ENCODE measurements at places on chromosomes 6 and 20.

GRCh38 chr20:52143277-52143676, 48.3 kb downstream of the ZFP64 start:
- no peak for DNase-seq

DNA sequence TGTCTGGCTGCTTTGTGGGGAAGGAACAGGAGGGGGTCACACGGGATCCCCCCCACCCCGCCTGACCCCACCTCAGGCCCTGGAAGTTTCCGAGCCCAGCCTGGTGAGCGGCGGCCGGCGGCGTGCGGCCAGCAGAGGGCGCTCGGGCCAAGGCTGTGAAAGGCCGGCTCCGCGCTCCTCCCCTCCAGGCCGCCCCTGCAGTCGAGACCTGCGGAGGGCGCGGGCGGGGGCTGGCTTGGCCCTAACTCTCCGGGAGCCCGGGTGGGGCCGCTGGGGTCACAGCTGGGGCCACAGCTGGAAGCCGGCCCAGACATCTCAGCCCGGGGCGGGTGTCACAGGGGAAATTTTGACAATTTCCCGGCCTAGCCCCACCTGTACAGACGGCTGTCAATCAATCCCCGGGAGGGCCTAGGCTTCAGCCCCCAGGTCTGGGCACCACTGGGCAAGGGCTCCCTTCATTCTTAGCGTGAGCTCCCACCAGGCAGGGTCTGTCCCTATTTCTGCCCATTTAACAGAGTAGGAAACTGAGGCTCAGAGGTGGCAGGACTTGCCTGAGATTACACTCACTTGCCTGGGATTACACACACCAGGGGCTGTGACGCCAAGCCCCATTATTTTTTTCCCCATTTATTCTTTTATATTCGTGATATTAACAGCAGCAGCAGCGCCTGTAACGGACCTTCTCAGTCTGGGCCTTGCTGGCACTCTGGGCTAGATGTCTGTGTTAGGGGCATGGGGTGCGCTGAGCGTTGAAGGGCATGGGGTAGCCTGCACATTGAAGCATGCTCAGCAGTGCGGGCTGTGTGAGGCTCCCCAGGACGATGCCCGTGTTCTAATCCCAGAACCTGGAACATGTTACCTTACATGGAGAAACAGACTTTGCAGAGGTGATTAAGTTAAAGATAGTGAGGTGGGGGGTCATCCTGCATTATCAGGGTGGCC, 23.0 kb downstream of the ZBP1 start:
- peak; percentile 28 for DNase-seq

DNA sequence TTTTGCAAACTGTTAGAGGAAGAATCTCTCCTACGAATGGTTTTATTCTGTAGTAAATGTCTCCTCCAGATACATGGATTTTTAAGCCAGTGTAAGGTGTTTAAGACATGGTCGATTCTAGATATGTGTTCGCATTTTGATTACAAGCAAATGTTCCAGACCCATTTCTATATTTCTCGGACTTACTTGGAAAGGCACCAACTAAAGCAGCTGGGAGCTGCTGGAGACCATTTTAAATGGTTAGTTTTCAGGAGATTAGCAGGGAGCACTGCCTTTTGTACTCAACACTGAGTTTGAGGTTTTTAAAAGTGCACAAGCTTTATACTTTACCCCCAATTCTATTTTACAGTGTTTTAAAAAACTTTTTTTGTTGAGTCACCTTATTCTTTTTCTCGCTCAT, 857.0 kb downstream of the KIF16B start:
- no peak for DNase-seq

DNA sequence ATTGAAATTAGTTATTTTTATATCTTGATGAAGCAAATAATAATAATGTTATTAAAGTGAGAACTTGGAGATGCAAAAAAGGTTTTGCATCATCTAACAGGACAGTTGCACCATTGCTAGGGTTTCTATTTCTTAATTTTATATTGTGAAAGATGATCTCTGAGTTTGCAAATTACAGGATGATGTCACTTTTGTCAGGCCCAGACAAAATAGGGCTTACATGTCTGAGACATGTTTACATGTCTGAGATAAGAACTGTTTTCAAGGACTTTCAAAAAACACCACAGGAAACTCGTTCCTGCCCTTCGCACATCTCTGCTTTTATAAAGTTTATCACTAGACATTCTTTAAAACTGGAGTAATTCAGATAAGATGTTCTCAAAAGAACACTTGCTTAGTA, 1075.8 kb upstream of the MANEA start:
- no peak for DNase-seq

GRCh38 chr6:78942446-78942845, 75.1 kb downstream of the IRAK1BP1 start:
- DNase-seq: no peak

DNA sequence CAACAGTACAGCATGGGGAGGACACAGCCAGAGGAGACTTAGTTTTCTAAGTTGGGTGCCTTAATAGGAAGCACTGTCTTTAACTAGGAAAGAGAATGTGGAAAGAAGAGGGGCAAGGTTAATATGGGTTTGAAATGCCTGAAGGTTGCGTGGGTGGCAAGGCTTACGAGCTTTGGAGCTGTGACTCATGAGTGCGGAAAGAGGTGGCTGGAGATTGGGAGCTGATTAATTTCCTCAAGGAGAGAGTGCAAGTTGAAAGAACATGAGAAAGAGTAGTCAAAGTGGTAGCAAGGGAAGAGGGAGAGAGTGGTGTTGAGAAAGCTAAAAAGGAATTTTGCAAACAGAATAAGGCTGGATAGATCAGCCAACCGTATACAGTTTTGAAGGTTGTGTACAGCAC, 315.1 kb upstream of the PRND start:
- no peak for DNase-seq

GRCh38 chr20:17068084-17068711, 158.6 kb upstream of the PCSK2 start:
- DNase-seq: no peak

- no peak for DNase-seq
These were observed 161.7 kb downstream of the PAK5 start for GRCh38 chr20:9677100-9677623.
